ENCODE measurements at places on chromosomes 3 and 15.

- DNase-seq, result no peak
Measured at GRCh38 chr3:53768478-53769459, 77.5 kb downstream of the CHDH start.

DNA sequence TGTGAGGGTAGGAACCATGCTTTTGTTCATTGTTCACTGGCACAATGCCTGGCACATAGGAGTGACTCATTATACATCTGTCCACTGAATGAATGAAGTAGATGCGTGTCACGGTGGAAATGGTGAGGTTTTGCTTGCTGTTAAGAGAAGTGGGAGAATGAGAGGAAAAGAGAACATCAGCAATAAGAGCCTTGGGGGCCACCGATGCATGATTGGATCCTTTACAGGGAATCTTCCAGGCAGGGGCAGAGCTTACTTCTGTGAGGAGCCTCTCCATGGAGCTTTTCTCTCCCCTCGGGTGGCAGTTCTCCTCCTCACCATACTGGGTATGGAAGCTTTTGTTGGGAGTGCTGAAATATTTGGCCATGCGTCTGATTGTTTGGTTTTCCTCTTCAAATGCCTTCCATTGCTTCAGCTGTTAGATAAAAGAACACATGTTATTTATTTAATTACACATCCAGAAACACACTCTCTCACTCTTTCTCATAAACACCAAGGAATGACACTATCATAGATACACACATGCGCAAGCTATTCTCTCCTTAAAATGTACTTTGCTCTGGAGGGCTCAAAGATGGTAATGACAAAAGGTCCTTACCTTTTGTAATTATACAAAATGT lies 78.9 kb upstream of the GSK3B start:
- peak; percentile 38 for DNase-seq

GRCh38 chr15:87938031-87938430 lies 318.5 kb downstream of the NTRK3 start:
- no peak for DNase-seq

- no peak for DNase-seq
Measured at GRCh38 chr15:26191193-26191592, 328.1 kb upstream of the ATP10A start.

DNA sequence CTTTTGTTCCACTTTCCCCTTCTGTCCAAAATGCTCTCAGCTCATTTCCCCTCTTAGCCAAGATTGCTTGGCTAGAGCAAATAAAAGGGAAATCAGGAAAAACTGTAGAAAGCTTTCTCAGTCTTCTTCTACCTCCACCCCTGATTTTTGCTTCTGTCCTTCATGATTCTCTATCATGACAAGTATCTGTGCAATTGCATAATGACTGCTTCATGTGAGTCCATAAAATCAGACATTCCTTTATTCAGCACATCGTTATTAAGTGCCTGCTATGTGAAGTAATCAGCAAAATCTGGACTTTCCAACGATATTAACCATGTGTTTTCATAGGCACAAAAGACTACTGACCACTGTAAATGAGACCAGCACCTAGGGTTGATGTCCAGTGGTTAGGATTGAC lies 321.5 kb upstream of the CBLB start:
- DNase-seq, result no peak

GRCh38 chr3:112579697-112580096 lies 17.9 kb downstream of the SLC35A5 start:
- no peak for DNase-seq

DNA sequence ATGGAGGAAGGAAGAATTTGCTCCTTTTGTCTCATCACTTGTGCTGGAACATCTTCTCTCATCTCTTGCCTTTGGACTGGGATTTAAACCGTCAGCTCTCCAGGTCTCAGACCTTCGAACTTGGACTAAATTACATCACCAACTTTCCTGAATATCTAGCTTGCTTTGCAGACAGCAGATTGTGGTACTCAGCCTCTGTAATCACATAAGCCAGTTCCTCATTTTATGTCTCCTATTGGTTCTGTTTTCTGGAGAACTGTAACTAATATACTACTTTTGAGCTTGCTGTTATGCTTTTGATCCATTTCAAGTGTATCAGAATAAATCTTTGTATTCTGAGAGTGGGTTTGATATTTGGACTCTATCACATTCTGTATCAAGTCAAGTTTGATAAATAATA lies 164.3 kb upstream of the VEPH1 start:
- no peak for DNase-seq

DNA sequence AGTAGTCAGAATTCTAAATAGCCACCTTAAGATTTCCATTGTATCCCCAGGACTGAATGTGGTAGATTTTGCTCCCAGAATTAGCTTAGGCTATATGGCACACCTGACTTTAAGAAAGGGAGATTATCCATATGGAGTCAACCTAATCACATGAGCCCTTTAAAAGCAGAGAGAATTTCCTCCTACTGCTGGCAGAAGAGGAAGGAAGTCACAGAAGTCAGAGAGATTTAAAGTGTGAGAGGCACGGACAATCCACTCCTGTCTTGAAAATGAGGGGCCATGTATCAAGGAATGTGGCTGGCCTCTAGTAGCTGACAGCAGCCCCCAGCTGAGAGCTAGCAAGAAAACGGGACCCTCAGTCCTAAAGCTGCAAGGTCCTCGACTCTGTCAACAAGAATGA lies 26.8 kb downstream of the LRRC31 start:
- DNase-seq, result no peak

Measured in right atrium auricular region (tissue), 2 donors.